ENCODE measurements at places on chromosomes 3 and 15.

DNA sequence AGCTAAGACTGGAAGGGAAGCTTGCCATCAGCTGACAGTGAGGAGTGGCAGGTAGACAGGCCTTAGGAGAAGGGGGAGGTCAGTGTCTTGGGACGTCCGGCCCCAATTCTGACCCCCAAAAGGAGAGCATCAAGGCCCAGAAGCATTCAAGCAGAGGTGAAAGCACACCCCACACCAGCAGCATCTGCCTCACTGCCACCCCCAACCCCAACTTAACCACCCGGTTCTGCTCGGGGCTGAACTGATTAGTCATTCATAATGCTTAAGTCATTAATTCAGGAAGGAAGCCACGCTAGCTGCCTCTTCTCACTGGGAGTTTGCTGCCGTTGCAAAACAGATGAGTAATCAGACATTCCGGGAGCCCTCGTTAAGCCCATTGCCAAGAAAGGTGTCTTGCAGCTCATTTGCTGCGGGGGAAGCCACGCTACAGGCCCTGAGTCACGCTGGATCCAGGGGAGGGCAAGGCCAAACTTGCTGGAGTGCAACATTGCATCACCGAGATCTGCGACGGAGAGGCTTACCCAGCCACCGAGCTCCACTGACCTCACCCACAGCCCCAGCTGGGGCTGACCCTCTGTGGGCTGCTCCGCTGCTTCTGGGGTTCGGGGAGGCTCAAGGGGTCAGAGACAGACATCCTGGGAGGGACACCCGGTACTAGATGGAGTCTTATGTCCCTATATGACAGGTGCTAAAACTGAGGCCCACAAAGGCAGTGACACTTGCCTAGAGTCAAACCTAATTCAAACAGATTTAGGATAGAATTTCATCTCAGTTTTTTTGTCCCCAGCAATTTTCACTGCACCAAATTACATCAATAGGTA, 46.4 kb upstream of the HES1 start:
- DNase-seq = no peak

- DNase-seq = no peak
Measured at GRCh38 chr3:194212845-194213331, 76.9 kb downstream of the HES1 start.

- no peak for DNase-seq
Measured at GRCh38 chr3:179067839-179068238, 3.8 kb downstream of the ZMAT3 start.

- DNase-seq = no peak
Measured at GRCh38 chr15:95295896-95296625, 1034.4 kb upstream of the NR2F2 start.

DNA sequence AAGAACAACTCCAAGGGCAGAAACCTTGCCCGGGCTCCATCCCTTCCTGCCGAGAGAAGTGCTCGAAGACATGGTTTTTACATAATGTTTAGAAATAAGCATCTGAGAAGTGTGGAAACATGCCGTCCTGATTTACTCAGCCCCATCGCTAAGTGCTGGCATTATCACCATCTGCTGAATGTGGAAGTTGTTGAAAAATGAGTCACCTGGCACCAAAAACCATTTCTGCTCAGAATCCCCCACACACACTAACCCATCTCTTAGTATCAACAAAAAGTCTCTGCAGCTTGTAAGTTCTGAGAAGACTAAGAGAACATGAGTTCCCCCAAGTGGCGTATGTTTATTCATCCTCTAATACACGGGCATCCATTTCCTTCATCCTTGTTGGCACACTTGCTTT, 51.0 kb upstream of the ARL8B start:
- DNase-seq = no peak

GRCh38 chr3:126715432-126715831, 11.4 kb downstream of the CHCHD6 start:
- DNase-seq = no peak

DNA sequence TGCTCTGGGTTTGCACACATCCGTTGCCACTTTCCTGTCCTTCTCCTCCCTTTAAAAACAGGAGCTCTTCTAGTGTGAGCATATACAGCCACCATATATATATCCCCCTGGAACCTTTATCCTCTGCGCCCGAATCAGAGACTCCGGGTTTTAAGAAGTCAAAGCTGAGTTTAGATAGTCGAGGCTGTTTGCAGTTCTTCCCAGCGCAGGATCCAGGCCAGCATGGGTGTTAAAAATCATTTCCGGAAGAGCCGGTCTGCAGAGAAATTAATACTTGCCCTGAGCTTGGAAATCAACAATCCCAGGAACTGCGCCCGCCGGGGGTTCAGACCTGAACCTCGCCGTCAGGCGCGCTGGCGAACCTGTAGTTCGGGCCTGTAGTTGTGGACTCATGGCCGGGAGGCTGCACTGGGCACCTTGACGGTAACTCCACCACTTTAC, 2.3 kb downstream of the SHOX2 start:
- no peak for DNase-seq

GRCh38 chr3:47752716-47753115, 29.0 kb downstream of the SMARCC1 start:
- DNase-seq = no peak

- DNase-seq = no peak
Measured at GRCh38 chr3:150371741-150372254, 36.3 kb upstream of the TSC22D2 start.

- no peak for DNase-seq
Measured at GRCh38 chr3:33768578-33769330, 29.7 kb upstream of the PDCD6IP start.

- peak; percentile 72 for DNase-seq
Measured at GRCh38 chr3:71031914-71032521, 551.5 kb downstream of the FOXP1 start.

DNA sequence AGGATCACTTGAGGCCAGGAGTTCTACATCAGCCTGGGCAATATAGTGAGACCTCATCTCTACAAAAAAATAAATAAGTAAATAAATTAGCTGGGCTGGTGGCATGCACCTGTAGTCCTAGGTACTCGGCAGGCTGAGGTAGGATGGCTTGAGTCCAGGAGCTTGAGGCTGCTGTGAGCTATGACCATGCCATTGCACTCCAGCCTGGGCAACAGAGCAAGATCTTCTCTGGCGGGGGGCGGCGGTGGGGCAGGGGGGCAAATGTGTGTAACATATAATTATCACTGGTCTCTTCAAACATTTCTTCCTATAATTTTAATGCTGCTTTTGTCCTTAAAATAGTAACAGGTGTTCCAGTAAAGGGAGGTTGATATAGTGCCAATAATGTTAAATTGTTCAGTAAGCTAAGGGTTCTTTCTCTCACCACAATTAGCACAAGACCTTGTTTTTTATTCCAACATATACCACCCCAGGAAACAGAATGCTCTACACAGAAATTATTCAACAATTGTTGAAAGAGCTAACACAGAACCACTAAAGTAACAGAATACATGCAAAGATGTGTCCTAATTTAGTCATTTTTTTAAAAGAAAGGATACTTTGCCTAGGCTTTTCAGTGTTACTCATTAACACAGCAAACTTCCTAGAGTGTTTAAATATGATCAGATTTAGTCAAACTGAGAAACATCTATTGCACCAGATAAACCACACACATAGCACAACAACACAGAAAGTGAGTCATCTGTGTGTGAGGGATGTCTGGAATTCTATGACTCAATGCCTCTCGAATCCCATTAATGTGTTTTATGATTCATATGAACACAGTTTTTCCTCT, 29.1 kb downstream of the ANKRD28 start:
- DNase-seq = no peak

DNA sequence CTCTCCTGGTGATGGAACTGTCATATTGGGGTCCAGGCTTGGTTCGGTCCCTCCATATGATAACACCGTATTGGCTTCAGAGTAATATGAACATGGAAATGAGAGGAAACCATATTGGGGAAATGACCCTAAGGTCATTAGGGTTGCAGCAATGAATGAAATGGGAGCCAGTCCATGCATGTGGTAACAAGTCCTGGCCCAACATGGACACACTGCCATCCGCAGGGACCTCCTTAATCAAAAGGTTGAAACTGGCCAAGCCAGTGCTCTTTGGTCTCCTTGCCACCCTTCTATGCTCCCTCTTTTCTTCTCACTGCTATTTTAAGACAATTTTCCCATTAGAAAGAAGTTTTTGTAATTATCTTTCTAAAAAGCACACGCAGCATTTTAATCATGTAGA, 8.3 kb downstream of the SHC4 start:
- no peak for DNase-seq

DNA sequence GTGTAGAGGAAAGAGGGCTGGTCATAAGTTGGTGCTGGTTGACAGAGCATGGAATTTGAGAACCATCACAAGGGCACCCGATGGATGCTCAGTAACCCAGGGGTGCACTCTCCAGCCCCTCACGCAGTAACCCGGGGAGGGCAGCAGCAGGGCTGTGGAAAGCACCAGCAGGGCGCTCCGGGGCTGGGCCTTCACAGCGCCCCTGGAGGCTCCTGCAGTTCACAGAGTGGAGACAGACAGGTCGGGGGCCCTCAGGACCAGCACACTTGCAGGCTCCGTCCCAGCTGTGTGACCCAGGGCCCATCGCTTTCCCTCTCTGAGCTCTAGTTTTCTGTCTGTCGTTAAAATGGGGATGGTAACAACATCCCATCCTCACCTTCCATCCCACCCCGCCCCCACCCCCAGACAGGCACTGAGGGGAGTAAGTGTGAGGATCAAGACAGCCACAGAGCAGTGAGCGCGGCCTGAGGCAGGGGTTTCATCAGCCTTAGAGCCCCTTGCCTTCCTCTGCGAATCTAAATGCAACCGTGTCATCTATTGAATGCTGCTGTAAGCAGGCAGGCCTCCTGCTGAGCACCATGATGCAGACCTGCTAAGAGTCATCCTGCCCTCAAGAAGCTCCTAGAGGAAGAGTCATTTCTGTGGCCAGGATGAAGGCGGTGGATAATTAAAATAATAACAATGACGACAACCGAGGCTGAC, 90.2 kb upstream of the LINGO1 start:
- DNase-seq = no peak
